ENCODE measurements at places on chromosomes 1 and 21.

DNA sequence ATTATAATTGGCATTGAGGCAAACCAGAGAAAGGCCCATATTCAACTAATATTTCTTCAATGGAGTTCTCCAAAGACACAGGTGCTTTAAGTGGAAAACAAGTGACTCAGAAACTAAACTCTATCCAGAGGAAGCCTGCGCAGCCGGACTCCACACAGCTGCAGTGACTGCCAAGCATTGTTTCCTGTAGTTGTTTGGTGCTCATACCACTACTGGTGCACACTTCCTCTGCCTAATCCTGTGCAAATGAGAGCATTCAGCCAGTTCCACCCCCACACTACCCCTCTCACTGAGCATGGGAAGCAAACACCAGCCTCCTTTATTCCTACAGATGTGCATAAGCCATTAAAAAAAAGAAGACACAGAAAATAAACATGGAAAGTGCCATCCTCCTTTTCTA lies 102.9 kb downstream of the VAV3 start:
- no peak for DNase-seq

DNA sequence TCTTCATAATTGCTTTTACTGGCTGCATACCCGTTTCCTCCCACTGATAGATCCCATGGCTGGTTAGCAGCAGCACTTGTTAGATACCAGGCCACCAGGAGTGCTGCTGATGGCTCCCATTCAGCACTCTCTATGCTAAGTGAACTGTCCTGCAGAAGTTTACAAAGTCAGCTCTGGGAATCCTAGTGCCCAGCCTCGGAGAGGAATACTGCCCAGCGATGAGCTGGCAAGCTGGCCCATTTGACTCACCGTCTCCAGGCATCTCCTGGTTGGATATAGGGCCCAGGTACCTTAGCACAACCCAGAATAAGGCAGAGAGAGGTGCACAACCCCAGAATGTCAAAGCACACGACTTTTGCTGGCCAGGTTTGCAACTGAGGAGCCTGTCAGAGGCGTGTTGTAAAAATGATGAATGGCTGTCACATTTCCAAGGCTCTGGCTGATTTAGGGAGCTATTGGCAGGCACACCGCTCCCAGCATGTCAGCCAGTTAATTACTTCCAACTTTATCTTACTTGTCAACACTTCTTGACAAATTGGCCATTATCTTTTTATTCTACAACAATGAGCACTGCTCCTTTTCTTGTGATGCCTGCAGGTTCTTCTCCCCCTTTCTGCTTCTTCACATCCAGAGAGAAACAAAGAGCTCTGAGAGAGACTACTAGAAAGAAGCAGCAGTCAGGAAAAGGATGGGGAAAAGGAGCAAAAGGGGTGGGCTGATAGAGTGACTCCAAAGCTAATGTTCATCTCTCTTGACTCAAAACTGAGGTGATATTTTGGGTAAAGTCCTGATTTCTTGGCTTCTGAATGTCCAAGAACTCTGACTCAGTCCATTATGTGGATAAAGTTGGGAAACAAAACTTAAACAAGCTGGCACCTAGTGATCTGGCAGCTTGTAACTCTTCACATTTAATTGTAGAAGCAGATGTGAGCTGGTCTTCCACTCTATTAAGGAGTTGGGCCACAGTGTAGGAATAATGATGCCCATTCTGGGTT lies 10.8 kb upstream of the ANGPTL7 start:
- no peak for DNase-seq

- DNase-seq = no peak
These were observed 5.9 kb downstream of the LMO4 start for GRCh38 chr1:87334351-87335174.

DNA sequence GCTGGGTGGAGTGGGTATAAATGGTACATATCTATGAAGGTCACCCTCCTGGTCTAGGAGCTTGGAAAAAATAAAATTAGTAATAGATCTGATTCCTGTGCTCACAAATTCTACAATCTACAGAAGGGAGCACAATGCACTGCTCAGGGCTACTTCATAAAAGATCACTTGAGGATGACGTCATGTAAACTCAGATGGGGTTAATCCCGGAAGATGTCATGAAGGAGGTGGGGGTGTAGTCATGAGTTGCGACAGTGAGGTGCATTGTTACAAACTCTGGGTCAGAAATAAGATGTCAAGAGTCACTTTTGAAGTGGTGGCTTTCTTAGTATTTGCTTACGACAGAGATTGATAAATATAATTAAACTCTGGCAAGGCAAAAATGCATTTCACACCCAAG lies 68.2 kb downstream of the LHX9 start:
- no peak for DNase-seq

- DNase-seq = no peak
These were observed 185.1 kb upstream of the GREM2 start for GRCh38 chr1:240797050-240797449.

DNA sequence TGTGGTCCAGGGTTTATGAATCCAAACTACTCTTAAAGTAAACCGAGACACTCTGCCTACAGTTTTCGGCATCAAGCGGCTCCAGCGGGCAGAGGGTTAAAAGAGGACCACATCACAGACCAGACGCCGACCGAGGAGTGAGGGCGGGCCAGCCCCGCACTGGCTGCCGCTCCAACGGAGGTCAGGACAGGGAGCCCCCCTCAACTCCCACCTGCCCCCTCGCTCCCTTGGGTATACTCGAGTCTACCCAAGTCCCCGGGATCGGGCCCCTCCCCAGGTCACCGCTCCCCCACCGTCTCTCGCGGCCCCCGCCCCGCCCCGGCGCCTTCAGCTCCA lies 312 bp downstream of the ARNT start:
- no peak for DNase-seq
